ENCODE measurements at places on chromosomes 3 and 15.

- DNase-seq: no peak
Observed at GRCh38 chr3:132984181-132984580, 54.0 kb upstream of the TMEM108 start.

- peak; percentile 97 for DNase-seq
Observed at GRCh38 chr3:190566043-190566933, 52.4 kb downstream of the IL1RAP start.

DNA sequence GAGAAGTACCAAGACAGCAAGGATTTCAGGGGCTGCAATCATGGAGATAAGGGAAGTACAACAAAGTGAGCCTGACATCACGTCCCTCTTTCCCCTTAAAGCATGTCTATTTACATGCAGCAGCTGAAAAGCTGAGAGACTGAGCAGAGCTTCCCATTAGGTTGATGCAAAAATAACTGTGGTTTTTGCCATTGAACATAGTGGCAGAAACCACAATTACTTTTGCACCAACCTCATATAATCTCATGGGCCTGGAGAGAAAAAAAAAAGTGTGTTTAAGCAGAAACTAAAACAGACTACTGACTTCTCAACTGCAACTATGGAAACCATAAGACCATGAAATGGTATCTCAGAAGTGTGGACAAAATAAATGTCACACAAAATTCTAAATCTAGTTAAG is 48.3 kb downstream of the CCDC12 start:
- no peak for DNase-seq

DNA sequence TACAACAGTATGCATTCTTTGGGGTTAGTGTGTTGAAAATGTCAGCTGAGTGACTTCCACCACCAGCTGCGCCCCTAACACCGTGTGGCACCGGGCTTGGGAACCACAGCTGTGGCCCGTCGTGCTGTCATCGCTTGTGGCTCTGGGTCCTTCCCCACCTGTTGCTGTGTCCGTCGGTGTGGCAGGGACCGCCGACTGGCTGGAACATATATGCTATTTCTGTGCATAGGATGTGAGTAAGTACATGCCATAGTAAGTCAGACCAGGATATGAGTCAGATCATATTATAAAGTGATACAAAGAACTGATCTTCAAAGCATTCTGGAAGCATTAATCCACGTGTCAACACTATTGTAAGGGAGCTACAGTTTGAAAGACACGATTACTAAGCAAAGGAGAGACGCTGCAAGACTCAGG is 31.9 kb downstream of the EHD4 start:
- DNase-seq: no peak

DNA sequence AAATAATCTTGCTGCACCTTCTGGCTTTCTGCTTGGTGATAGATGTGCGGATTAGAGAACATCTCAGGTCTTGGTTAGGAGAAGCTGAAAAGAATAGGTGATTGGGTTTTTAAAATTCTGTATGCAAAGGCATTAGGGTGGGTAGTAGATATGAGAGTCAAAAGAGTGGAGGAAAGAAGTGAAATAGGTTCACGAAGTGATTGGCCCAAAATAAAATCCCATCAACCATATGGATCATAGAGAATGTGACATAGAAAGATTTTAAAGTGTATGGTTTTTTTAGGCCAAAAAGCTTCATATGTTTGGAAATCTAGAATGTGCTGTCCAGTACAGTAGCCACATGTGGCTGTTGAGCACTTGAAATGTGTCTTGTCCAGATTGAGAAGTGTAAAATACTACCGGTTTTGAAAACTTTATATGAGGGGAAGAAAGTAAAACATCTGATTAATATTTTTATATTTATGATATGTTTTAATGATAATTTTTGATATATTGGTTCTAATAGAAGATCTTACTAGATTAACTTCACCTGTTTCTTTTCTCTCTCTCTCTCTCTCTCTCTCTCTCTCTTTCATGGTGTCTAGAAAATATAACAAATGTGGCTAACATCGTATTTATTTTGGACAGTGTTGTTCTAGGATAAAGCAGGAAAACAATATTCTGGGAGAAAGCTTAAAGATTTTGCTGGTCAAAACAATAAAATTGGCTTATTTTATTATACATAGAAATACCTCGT is 2.9 kb downstream of the MBNL1 start:
- DNase-seq: no peak

DNA sequence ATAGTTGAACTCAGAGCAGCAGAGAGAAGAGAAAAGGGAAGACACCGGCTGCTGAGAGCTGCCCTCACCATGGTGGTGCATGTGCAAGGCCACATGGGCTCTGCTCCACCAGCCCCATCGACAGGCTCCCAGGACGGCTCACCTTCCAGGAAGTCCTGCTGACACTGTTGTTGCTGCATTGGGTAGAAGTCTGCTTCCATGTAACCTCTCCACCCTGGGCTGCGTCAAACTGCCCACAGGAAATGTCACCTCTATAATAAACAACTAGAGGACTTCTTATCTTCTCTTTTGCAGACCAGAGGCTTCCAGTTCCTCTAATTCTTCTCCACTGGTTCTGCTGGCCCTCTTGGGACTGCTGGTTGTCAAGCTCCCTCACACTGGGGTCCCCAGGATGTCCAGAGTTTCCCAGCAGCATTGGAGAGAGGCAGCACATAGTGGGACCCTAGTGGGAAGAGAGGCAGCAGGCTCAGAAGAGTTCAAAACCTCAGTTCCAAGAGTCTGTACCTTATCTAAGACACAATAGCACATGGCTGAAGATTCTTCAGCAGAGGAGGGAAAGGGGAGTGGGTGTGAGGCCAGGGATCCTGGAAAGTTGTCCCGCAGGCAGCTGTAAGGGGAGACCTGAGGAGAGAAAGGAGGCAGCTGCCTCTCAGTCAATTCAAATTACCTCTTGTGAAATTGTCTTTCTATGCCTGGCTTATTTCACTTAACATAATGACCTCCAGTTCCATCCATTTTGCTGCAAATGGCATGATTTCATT is 5.8 kb upstream of the CCR3 start:
- DNase-seq: no peak

Data from upper lobe of left lung (tissue), 6 donors.